ENCODE measurements at places on chromosomes 7 and 10.

DNA sequence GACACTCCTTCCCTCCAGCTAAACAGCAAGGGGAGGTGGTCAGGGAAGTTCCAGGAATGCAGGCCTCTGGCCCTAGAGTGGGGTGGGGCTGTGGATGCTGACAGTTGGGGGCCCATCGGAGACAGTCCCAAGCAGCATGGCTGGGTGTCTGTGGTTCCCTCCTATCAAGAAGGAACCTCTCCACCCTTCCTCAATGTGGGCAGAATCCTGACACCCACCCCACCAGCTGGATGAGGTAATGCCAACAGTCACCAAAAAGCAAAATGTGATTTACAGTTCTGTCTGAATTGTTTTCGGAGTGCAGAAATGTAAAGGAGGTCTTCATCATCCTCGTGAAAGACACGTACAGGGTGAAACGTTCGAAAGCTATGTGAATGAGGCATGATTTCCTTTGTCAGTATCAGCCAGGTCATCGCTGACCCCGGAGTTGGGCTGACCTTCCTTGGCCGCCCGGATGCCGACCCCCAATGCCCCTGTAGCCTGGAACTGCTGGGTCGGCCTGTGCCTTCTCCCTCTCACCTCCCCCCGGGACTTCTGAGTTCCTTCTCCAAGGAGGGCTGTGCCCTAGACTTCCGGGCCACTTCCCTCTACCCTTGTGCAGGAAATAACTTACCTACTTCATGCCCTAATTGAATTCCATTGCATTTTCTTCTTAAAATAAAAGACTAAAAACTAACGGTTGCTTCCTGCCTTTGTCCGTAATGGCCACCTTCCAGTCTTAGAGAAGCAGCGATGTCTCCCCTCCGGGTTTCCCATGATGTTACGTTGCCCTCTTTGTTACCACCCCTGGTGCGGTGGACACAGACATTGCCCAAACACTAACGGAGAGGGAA is 24.5 kb downstream of the FOXK1 start:
- peak; percentile 18 for DNase-seq

GRCh38 chr7:83697804-83698530 is 49.0 kb upstream of the SEMA3E start:
- DNase-seq, result no peak

GRCh38 chr7:92790992-92791391 is 45.4 kb downstream of the CDK6 start:
- DNase-seq, result peak; percentile 90

DNA sequence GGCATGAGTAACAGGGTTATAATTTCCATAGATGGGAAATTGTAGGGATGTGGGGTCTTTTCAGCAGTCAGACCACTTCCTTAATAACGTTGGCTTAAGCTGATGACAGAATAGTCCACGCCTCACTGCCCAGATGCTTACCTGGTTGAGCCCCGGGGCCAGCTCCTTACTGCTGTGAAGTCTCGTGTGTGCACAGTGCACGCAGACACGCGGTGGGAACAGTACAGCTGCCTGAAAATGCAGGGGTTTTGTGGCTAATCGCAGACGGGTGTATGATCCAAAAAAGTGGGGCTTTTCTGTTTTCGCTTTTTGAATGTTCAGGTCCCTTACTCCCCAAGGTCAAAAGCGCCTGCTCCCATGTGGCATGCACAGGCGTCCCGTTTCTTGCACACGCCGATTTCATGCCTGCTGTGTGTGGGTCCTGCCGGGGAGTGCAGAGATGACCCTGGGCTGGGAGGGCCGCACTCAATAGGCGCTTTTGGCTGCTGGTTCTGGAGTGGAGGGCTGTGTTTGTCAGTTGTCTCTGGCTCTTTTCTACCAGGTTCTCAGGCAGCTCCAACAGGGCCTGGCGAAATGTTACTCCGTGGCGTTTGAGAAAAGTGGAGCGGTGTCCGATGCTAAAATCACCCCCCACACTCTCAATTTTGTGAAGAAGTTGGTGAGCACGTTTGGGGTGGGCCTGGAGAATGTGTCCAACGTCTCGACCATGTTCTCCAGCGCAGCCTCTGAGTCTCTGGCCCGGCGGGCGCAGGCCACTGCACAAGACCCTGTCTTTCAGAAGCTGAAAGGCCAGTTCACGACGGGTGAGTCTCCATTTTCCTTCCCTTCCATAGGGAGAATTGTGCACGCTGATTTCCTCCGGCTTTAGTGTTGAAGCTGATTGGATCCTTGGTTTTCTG is 116.0 kb downstream of the TRRAP start:
- no peak for DNase-seq

DNA sequence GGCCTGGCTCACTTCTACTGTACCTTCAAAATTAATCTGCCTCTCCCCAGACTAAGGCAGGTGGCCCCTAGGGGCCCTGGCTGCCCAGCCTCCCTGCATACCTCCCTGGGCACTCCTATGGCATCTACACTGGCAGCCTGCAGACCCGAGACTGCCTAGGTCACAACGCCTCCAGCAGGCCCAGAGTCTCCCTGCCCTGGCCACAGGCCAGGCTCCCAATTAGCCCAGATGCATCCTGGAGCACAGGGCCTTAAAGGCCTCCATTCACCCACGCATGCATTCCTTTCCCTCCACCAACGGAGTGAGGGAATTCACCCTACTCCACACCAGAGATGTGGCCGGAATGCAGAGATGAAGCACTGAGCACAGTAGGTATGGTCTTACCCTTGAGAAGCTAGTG is 1.9 kb downstream of the CHAT start:
- peak; percentile 20 for DNase-seq

GRCh38 chr7:117645481-117646165 is 165.8 kb downstream of the CFTR start:
- peak; percentile 44 for DNase-seq

DNA sequence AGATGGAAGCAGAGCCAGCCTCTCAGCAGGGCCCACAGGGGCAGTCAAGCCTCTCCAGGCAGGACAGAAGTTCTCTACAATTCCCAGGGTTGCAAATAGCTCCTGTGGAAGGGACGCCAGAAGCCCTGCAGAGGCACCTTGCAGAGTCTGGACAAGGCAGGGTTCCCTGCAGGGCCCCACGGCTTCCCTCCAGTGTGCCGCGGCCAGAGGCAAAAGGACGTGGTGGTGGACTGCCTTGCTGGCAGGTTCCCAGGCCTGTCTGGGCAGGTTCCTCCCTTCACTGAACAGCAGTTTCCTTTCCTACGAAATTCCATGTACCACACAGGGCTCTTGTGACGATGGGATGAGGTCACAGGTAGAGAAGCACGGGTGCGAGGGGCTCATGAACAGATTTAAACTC is 25.1 kb downstream of the UPP1 start:
- DNase-seq, result no peak

- no peak for DNase-seq
Observed at GRCh38 chr7:120714945-120715344, 143.0 kb downstream of the TSPAN12 start.

DNA sequence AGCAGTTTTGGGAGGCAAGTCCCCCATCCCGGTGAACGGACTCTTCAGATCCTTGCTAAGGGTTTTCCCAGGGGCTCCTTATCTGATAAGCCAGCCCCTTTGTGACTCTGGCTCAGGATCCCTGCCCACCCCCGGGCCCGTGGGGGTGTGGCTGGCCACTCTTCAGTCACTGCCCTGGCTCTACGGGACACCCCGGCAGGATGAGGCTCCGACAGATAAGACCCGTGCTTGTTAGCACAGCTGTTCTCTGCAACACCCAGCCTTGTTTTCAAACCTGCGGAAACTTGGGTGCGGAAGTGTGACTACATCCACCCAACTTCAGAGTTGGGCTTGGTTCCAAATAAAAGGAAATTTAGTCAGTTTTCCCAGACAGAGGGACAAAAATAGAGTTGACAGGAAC is 66.7 kb upstream of the PODXL start:
- DNase-seq, result no peak

DNA sequence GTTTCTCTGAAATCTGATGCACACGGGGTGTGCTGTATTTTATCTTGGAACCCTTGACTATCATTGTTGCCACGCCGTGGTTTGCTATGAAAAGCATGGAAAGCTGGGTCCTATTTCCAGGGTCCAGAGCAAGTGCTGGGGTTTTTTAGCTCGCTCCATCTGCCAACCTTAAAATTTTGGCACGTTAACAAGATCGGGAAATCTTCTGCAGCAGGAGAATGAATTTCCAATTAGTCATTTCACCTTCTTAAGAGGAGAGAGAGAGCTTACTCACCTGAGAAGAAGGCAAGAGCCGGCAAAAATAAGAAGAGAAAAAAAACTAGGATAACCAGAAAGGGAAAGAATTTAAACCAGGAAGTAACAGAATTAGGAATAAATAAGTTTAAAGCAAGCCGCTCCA is 223.6 kb upstream of the CELF2 start:
- DNase-seq, result no peak

- peak; percentile 74 for DNase-seq
Observed at GRCh38 chr10:132684164-132684891, 101.6 kb downstream of the NKX6-2 start.

DNA sequence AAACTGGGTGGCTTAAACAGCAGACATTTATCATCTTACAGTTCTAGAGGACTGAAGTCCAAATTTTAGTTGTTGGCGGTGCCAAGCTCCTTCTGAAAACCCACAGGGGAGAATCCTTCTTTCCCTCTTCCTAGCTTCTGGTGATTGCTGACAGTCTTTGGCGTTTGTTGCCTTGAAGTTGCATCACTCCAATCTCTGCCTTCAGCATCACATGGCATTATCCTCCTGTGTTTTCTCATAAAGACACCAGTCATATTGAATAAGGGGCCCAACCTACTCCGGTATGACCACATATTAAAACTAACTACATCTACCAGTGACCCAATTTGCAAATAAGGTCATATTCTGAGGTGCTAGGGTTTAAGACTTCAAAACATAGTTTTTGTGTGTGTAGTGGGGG is 472.1 kb upstream of the IGFBP3 start:
- DNase-seq, result no peak

GRCh38 chr7:107937531-107937930 is 46.5 kb downstream of the DLD start:
- DNase-seq, result peak; percentile 37

DNA sequence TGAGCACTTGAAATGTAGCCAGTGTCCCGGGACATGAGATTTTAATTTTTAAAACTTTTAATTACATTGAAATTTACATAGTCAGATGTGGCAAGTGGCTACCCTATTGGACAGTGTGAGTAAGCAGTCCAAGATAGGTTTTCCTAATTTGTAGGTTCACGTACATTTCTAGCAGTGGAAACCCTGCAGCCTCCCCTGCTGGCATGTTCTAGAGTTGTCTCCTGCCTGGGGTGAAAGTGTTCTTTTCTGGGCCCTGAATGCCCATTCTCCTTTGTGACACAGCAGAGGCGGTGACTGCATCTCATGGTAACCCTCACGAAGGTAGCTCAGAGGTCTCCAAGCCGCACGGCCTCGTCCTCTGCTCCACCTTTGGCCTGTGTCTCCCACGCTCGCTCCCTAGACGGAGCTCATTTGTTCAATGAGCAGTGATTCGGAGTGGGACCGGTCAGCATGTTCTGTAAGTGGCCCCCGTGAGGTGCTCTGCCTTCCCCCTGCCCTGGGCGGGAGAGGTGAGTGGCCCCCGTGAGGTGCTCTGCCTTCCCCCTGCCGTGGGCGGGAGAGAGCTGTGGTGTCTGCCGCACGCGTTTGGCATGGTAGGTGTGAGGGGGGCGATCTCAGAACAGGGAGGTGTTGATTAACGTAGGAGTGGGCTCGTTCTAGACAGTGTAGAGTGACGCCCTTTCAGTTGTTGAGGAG is 18.0 kb downstream of the WDR37 start:
- DNase-seq, result no peak

- DNase-seq, result no peak
Observed at GRCh38 chr10:78730754-78731153, 338.0 kb upstream of the ZMIZ1 start.

DNA sequence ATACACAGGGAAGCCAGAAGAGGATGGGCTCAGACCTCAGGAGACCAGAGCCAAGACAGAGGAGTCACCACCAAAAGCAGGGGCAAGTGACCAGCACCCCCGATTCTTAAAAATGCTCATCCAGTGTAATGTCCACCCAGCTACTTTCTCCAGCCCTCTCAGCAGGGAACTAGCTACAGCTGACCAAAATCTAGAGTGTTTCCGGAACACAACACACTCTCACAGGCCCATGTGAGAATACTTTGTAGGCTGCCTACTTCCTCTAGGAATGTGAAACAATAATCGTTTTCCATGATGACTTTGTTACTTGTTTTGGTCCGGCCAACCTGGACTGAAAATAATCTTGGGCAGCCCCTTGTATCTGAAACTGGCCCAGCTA is 14.5 kb downstream of the PSAP start:
- peak; percentile 47 for DNase-seq

DNA sequence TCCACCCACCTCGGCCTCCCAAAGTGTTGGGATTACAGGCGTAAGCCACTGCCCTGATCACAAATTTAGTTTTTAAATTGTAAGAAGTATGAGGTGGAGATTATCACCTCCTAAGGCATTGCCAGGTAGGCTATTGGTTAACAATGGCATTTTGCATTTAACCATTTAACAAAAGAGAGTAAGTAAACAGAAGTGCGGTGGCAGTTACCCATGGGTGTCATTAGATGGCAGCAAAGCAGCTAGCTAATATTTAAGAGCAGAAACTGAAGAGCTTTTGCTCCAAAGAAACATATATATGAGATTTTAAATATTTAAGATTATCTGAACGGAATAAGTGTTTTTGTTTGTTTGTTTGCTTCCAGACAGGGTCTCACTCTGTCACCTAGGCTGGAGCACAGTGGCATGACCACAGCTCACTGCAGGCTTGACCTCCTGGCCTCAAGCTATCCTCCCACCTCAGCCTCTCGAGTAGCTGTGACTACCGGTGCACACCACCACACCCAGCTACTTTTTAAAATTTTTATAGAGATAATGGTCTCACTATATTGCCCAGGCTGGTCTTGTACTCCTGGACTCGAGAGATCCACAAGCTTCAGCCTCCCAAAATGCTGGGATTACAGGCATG is 325.5 kb upstream of the C7orf33 start:
- peak; percentile 15 for DNase-seq

DNA sequence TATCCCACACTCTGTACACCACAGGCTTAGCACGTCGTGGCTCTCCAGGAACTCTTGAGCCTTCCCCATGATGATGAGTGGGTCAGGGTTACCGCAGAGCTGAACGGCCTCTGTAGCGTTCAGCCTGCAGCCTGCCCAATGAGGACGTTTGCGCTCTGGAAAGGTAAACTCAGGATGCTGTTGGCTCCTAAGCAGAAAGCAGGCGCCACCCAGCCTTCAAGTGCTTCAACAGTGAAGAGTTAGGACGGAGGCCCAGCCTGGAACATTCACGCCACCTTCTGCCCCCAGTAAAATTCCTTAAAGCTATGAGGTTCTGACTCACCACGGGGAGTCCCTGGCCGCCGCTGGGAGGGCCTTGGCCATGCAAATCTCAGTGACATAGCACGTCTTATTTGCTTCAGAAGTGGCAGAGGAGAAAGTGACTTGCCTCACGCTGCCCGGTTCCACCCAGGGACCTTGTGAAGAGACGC is 161.5 kb upstream of the SH2B2 start:
- peak; percentile 95 for DNase-seq

DNA sequence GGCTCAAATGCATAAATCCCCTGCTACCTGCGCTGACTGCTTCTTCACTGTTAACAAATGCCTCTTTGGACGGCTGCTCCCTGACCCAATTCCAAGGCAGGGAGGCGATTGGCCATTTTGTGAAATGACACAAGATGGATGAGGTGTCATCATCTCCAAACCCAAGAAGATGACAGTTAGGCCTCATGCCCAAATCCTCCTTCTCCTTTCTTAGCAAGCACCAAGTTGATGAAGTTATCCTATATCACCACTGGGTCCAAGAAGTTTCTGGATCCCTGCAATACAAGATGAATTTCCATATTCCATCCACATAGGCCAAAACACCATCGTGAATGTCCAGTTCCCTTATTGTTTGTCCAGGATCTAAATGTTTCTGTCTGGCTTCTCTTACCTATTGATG is 98.5 kb upstream of the RAB11FIP2 start:
- no peak for DNase-seq

All from EH (cell line).